Gastrocnemius medialis (tissue), 4 donors: ENCODE measurements at places on chromosomes 1 and 21.

DNA sequence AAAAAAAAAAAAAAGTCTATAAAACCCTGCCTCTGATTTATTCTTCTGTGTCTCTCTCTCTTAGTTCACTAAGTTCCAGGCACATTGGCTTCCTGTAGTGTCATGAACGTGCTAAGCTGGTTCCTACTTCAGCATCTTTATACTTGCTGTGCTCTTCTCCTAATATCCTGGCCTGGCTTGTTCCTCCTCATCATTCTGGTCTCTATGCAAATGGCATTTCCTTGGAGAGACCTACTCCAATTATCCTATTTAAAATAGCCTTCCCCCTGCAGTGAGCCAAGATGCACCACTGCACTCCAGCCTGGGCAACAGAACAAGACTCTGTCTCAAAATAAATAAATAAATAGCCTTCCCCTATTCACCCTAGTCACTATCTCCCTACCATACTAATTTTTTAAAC is 9.7 kb upstream of the CLCC1 start:
- DNase-seq, result no peak

DNA sequence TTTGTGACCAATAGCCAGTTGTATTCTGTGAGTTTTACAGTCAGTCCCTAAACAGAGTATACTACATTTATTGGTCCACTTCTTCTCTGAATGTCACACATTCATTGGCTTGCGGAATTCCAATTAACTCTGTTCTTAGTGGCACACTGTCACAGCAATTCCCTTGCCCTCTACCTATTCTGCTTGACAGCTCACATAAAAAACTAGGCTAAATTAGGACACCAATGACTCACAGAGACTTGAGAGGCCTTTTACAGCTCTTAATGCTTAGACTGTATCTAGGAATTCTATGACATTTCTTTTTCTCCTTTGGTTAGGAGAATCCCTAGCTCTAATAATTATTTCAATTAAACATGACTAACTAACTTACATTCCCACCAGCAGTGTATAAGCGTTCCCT is 104.1 kb downstream of the NEGR1 start:
- DNase-seq, result no peak

DNA sequence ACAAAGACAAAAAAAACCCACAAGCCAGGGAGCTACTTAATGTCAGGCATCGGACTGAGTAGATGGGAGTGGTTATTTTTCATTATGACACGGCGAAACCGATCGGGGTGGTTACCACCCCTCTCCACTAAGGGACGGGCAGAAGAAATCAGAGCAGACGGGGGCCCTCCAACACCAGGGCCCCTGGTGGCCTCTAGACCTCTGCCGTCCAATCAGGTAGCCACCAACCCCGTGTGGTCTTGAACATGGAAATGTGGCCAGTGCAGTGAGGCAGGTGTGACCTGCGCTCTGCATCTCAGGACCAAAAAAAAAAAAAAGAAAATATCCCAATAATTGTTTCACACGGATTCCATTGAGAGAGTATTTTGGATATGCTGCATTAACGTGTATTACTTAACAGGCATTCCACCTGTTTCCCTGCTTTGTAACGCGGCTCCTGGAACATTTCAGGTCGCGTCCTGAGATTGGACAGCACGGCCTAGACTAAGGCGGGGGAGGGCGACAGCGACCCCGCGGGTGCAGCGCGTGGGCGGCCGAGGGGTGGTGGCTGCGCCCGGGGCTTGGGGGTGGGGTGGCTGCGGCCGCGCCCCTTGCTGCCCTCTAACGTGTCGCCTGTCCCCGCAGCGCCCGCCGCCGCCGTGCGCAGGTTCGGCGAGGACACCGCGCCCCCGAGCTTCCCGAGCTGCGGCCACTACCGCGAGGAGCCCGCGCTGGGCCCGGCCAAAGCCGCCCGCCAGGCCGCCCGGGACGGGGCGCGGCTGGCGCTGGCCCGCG is 48.3 kb downstream of the SIM2 start:
- DNase-seq, result no peak

DNA sequence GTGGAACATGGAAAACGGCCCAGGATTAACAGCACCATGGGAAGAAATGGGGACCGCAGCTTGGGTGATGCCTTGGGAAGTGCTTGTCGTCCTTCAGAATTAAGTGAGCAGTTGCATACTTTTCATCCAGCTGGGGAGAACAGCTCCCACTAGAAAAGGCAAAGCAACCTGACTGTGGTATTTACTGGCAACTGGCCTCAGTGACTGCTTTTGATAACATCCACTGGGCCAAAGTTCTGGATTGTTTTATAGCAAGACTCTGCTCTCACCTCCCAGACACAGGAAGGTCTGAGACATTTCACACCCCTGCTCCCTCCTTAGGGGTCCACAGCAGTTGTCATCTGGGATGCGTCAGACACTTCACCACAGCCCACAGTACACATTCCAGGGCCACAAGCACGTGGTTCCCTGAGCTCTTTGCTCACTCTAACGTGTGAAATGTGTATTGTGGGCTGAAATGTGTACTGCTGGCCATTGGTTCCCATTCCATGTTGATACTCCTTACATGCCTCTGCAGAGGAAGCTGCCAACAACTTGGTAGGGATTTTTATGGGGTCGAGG is 6.6 kb downstream of the PAPPA2 start:
- DNase-seq, result no peak

- peak; percentile 30 for DNase-seq
These were observed 2.5 kb upstream of the TRAPPC3 start for GRCh38 chr1:36151845-36152203.

GRCh38 chr1:11720033-11720376 is 15.9 kb upstream of the AGTRAP start:
- DNase-seq, result no peak

DNA sequence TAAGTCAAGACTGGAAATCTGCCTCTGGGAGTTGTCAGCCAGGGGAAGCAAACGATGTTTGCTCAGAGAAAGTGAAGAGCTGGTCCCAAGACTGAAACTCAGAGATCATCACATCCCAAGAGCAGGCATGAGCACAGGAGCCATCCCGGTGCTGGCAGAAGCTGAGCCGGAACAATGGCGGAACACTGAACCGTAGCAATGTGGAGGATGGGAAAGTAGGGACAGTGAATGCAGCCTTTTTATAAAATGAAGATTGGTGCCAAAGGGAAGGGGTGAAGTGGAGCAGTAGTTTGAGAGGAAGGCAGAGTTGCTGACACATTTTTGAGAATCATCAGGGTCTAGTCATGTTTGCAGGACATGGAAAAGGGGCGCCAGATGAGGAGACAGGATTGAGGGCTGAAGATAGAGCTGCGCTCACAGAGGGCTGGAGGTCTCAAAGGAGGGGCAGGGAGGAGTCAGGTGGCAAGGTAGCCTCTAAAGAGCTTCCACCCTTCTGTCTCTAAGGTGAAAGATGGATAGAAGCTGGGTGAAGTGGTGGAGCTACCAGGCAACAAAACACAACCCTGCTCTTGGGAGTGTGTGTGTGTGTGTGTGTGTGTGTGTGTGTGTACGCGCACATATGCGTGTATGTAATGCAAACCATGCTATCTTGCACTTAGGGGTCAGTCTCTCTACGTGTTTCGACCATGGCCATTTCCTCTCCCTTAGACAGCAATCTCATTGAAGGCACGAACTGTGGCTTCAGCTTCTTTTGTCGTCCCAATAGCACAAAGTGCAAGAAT is 94.3 kb upstream of the IRF2BP2 start:
- no peak for DNase-seq

GRCh38 chr1:37474697-37475379 is 458 bp downstream of the ZC3H12A start:
- DNase-seq, result no peak
